ENCODE measurements at places on chromosomes 2 and 18. TPM values are rescaled to one million over a fixed set of nuclear protein-coding genes. Genes with fewer than 3 reads are reported as not detected.

C1D gene
- total RNA-seq = 50.1 TPM

HOXD4 gene
- total RNA-seq = not detected

CPS1 gene
- 6.3 TPM for total RNA-seq

CD8B2 gene
- not detected for total RNA-seq

TXNDC9 gene
- 129 TPM for total RNA-seq

COL5A2 gene
- total RNA-seq = 488 TPM

ALK gene
- total RNA-seq = not detected

KCNJ3 gene
- total RNA-seq = not detected

TMEM37 gene
- total RNA-seq = 0.56 TPM

STARD6 gene
- total RNA-seq = 1.3 TPM

CHPF gene
- 40.4 TPM for total RNA-seq

LCT gene
- not detected for total RNA-seq

PROKR1 gene
- total RNA-seq = not detected

CHRNG gene
- total RNA-seq = not detected

ERFE gene
- 11.1 TPM for total RNA-seq

GAL3ST2 gene
- total RNA-seq = 1.7 TPM

GDF7 gene
- total RNA-seq = not detected

UGT1A6 gene
- total RNA-seq = 0.20 TPM

APOB gene
- not detected for total RNA-seq

TACR1 gene
- total RNA-seq = not detected

GAD1 gene
- total RNA-seq = 3.2 TPM

LHCGR gene
- total RNA-seq = not detected

PUS10 gene
- total RNA-seq = 2.4 TPM

NEU2 gene
- not detected for total RNA-seq

CFC1 gene
- total RNA-seq = not detected

TCF7L1 gene
- total RNA-seq = 0.46 TPM

UBR3 gene
- total RNA-seq = 24.5 TPM

SERPINB12 gene
- total RNA-seq = not detected

NDUFAF7 gene
- 15.8 TPM for total RNA-seq

PTPRM gene
- total RNA-seq = 57.7 TPM

PIAS2 gene
- total RNA-seq = 21.0 TPM

SCN1A gene
- total RNA-seq = not detected

MAPK4 gene
- total RNA-seq = not detected

ASTL gene
- not detected for total RNA-seq

LIMS4 gene
- 0.26 TPM for total RNA-seq

TNFAIP6 gene
- 0.84 TPM for total RNA-seq
